ENCODE measurements at places on chromosomes 3 and 15.
A peak's percentile ranks its signal among the peaks of the same experiment; 100 is the strongest.

DNA sequence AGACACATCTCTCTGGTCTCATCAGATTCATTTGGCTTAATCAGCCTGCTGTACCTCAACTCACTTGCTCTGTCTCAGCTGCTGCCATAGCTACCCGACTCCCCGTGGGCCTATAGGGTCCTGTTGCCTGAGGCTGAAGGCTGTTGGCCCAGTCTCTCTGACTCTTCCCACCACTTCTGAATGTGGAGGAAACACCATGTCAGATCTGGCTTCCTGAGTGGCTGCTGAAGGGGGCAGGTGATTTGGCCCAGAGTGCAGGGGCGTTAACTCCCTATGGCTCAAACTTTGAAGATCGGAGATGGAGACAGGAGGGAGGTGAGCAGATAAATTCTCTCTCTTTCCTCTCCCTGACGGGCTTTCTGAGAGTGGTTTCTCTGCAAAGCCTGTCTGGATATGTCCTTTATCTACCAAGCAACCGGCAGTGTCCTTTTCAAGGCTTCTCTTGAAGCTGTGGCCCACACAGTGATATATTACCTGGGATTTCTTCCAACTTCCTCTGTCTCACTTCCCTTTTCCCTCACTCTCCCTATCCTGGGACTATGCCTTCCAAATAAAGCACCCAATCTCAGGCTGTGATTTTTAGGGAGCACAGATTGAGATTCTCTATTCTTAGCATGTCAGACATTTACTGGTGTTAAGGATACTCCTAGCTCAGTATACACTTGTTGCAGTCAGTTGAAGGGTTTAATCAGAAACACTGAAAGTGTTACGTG, 334.9 kb upstream of the TBC1D5 start:
- no peak for DNase-seq

DNA sequence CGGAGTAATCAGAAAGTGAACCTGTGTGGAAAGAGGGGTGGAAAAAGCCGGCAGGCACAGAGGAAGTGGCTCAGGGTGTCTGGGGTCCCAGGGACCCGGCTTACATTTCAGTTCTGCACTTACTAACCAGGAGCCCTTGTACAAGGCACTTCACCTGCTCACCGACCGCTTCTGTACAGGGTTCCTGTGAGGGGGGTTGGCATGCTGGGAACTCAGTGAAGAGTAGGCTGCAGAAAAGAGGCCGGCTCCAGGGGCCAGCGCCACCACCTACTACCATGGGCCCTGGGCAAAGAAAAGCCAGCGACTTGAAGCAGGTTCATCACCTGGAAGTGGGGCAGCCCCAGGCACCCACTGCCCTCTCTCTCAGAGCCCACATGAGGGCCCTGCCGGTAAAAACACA, 6.2 kb downstream of the STIMATE start:
- peak; percentile 52 for DNase-seq

- DNase-seq: no peak
Observed at GRCh38 chr3:181176601-181177000, 187.1 kb upstream of the DNAJC19 start.

DNA sequence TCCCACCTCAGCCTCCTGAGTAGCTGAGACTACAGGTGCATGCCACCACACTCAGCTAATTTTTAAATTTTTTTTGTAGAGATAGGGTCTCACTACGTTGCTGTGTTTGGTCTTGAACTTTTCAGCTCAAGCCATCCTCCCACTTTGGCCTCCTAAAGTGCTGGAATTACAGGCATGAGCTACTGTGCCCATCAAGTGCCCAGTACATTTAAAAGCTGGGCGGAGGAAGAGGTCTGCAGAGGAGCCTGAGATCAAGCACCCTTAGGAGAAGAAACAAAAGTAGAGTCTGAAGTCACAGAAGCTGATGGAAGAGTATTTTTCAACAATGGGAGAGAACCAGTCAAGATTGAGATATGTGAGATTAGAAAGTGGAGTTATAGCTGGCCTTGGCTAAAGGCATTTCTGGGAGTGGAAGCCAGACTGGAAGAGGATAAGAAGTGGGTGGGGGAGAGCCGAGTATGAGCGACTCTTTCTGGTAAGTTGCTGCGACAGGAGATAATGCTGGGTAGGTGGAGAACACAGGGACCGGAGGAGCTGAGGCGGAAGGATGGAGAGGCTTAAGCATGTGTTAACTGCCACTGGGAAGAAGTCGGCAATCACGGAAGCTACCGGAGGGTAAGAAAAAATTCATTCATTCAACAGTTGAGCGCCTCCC, 782 bp upstream of the IREB2 start:
- no peak for DNase-seq

- no peak for DNase-seq
Observed at GRCh38 chr15:25852661-25853524, 10.2 kb downstream of the ATP10A start.

DNA sequence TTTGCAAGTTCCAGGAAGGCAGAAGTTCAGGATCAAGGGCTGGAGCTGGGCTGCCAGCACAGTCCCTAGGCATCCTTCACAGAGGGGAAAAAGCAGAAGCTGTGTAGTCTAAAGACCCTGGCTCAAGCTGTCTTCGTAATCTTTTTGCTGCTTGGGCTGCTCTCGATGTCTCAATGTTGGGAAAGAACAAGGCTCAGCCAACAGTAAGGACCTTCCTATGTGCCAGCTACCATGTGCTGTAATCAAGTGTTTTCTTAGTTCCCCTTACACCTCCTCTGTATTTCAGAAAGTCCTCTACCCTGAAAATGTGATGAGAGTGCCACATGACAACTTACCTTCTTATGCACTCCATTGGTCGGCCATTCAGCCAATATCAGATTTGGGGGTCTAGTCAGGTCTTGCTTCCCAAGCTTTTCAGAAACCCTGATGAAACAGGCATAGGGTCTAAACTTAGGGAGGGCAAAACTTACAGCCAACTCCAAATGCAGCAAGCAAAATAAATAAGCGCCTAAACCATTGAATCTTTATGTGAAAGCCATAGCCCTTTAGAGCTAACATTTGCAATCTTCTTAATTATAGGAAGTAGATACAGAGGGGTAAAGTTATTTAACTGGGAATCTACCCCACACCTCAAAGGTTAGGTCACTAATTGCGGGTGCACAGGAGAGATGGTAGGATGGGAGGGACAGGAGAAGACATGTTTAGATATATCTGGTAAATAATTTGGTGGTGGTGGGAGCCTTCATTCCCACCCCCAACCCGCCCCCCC, 1.2 kb upstream of the EDEM1 start:
- DNase-seq: no peak

GRCh38 chr3:105388176-105388575, 21.5 kb downstream of the ALCAM start:
- DNase-seq: no peak

DNA sequence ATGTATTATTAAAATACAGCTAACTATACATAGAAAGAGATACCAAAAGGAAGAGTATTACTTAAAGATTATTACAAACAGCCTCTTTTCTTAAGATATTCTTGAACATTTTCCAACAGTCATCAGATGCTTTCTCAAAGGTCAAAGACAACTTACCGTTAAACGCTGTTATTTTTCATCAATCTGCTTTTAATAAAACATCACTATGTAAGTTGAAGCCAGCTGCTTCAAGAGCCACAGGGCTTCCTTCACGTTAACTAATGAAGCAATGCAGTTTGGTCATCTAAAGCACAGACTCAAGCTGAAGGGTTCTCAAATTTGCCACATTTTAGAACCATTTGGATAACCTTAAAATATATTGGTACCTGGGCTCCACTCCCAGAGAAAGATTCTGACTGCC, 578.8 kb downstream of the ROBO2 start:
- no peak for DNase-seq

DNA sequence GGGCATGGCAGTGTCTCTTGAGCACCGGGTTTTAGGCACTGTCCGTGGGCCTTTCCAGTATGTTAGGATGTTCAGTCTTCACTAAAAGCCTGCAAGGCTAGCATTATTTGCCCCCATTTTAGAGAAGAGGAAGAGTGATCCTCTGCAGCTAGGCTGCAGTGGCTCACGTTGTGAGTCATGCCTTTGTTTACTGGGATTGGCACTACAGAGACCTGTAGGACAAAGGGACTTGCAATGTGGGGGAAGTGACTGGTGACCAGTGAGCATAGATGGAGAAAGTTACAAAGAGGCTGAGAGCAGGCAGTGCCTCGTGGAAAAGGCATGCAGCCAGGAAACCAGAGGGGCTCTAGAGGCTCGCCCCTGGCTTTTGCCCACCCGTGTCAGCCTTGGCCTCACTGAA, 26.8 kb upstream of the CPNE9 start:
- no peak for DNase-seq

DNA sequence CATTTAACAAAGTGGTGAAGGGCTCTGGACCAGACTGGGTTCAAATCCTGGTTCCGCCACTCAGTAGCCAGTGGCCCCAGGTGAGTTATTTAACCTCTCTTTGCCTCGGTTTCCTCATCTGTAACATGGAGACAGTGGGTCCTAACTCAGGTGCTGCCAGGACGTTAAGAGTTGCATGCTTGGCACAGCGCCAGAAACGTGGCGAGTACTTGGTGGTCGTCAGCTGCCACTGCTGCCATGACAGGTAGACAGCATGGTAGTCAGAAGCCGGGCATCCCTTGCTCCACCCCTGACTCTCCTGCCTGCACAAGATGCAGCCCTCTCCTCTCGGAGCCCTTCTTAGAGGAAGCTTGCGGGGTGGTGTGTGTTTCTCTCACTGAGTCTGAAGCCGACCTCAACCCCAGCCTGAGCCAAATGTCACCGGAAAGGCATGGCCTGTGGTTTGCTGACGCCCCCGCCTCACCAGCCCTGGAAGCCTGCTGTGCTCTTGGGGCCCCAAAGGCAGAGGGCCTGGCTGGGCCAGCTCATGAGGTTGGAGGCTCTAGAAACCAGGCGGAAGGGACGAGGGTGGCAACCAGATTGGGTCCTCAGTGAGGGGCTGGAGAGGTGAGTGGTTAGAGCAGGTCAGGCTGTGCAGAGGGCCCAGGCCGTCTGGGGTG, 160.8 kb upstream of the TLE3 start:
- DNase-seq: peak; percentile 85

GRCh38 chr3:63807961-63808565, 11.0 kb upstream of the C3orf49 start:
- DNase-seq: no peak

GRCh38 chr3:78268716-78269668, 1229.1 kb downstream of the ROBO2 start:
- DNase-seq: no peak

DNA sequence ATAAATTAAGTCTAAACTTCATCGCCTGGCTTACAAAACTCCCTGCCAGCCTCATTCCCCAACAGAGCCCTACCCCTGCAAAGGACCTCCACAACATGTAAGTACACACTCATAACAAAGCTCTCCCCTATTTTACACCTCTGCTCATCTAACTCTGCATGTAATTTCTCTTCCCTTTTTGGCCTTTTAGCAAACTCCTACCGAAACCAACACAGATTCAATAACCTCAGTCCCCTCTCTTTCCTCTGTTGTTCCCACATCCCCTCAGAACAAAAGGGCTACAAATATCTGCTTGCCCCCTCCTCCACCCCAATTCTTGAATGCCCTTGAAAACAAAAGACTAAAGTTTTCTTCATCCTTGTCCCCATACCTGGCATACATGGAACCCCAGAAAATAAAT, 662 bp downstream of the UBL7 start:
- no peak for DNase-seq

DNA sequence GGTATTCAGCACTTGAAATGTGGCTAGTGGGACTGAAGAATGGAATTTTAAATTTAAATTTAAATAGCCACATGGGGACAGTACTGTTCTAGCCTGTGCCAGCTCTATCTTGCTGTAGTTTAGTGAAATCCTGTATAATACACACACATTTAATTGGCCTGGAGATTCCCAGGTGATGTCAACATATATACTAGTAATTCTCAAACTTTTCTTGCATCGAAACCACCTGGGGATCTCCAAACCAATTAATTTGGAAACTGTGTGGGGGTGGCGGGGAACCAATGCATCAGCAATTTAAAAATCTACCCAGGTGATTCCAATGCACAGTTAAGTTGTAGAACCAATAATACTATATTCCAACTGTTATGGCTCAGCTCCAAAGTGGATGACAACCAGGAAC, 228.9 kb upstream of the MRPL3 start:
- no peak for DNase-seq

- DNase-seq: no peak
Observed at GRCh38 chr3:41987627-41988026, 25.7 kb upstream of the ULK4 start.

DNA sequence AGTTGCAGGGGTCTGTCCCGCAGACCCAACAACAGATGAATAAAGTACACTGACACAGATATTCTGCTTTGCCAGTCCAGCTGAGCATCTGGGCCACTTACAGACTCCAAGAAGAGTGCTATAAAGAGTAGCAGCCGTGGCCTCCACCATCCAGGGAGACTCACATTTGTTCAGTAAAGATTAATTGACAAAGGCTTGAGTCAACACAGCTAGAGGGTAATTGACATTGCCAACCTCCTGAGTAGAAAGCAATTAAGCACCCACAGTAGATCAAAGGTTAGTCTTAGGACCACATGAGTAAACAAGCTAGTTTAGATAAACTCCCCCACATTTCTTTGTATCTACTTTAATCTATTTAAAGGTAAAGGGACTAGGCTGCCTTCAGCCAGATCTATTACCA, 16.3 kb upstream of the CRTC3 start:
- DNase-seq: no peak

- no peak for DNase-seq
Observed at GRCh38 chr3:135503760-135504686, 461.5 kb upstream of the PPP2R3A start.

- DNase-seq: no peak
Observed at GRCh38 chr15:73771385-73772045, 18.4 kb upstream of the INSYN1 start.

- DNase-seq: no peak
Observed at GRCh38 chr15:76059320-76060117, at the start of gene TMEM266. Gene TMEM266, plus strand, starts transcription at chr15:76059985. Its CDS starts 74,279 bp downstream, at chr15:76134264.

DNA sequence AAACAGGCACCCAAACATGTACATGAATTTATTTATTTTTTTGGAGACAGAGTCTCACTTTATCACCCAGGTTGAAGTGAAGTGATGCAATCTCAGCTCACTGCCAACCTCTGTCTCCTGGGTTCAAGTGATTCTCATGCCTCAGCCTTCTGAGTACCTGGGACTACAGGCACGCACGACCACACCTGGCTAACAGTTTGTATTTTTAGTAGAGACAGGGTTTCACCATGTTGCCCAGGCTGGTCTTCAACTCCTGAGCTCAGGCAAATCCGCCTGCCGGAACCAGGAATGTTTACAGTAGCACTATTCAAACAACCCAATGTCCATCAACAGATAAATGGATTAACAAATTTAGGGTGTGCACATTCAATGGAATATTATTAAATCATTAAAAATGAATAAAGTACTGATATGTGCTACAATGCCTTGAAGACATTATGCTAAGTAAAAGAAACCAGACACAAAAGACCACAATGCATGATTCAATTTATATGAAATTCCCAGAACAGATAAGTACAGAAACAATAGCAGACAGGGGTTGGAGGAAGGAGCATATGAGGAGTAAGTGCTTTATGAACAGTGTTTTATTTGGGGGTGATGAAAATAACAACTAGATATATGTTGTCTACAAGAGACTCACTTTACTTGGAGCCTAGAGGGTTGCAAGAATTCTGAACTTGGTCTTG, 1.3 kb downstream of the LEO1 start:
- DNase-seq: no peak

DNA sequence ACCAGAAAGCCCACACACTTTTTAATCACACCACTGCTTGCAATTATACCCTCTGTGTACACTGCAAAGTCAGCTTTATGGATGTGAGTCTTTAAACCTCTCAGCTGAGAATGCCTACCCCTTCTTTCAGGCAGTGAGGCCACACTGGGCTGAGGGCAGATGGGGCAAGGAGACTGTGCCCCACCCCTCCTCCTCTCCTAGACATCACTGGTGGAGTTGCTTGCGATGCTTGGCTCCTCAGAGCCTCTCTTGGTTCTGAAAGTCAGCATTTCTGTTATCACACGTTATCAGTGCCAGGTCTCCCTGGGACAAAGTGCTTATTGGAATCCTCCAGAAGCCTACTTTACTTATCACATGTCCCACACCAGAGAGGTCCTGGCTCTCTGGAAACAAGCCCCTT, 128.2 kb downstream of the ZNF621 start:
- no peak for DNase-seq
